Cardiac muscle cell (in vitro differentiated cells and primary cell): ENCODE measurements at places on chromosomes 11 and 22. TPM values are rescaled to one million over a fixed set of nuclear protein-coding genes. Genes with fewer than 3 reads are reported as not detected.

- H3K4me1 ChIP-seq = no peaks in the 10 kb centered on the region
- DNase-seq = peak; percentile 51
- H3K4me3 ChIP-seq = no peak overlapping the region
- H3K36me3 ChIP-seq = no peaks in the 10 kb centered on the region
- H3K27ac ChIP-seq = no peak overlapping the region
These were observed 381.3 kb upstream of the ANO5 start for GRCh38 chr11:21811572-21811971.

DNA sequence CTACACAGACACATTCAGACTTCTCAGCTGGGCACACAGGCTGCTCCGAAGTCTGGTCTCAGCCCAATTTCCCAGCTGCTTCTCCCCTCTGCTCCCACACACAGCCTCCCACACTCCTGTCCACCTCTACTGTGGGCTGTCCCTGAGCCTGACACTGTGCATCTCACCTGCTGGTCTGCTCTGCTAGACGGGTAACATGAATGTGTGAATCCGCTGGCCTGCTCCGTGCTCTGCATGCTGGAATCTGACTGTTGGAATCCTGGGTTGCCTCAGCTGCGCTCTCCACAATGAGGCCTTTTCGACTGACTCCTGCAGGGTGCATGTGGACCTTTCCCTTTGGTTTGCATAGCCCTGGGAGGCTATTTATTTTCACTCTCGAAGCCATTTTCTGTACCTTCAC is 489.5 kb upstream of the B3GAT1 start:
- no peaks in the 10 kb centered on the region for H3K27me3 ChIP-seq
- H3K36me3 ChIP-seq = no peaks in the 10 kb centered on the region
- H3K4me1 ChIP-seq = no peaks in the 10 kb centered on the region

GRCh38 chr11:87290304-87290922 is 252.7 kb downstream of the TMEM135 start:
- no peaks in the 10 kb centered on the region for H3K27me3 ChIP-seq
- DNase-seq = peak; percentile 79
- H3K27ac ChIP-seq = no peak overlapping the region
- peaks cover 5% of the 10 kb centered on the region for H3K4me1 ChIP-seq

Gene FBLN1
- total RNA-seq = 24.2 and 53.8 TPM in 2 replicates

GRCh38 chr22:38030311-38031133 is 26.7 kb upstream of the PICK1 start:
- no peaks in the 10 kb centered on the region for H3K36me3 ChIP-seq
- peaks cover 19% of the 10 kb centered on the region for H3K4me1 ChIP-seq
- DNase-seq = no peak

GRCh38 chr11:44530413-44531115 is 34.9 kb upstream of the CD82 start:
- no peaks in the 10 kb centered on the region for H3K4me1 ChIP-seq
- H3K27ac ChIP-seq = no peak overlapping the region
- H3K27me3 ChIP-seq = no peaks in the 10 kb centered on the region
- no peaks in the 10 kb centered on the region for H3K36me3 ChIP-seq
- no peak overlapping the region for H3K4me3 ChIP-seq

DNA sequence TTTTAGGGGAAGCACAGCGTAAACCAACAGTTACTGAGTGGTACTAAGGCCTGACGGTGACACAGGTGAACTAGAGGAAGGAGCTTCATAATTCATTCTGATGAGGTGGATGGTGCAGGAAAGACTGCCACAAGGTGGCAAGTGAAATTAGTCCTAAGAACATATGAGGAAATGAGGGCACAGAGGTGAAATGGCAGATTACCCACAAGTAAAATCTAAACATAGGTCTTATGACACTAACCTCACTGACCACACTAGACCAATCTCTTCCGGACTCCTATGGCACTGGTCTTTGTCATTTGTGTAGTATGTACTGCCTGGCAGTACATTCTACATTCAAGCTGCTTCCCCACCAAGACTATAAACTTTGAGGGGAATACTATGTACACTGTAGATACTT is 20.2 kb downstream of the GAB2 start:
- H3K36me3 ChIP-seq = no peaks in the 10 kb centered on the region
- no peak overlapping the region for H3K4me3 ChIP-seq
- H3K27me3 ChIP-seq = no peaks in the 10 kb centered on the region
- DNase-seq = no peak
- H3K4me1 ChIP-seq = no peaks in the 10 kb centered on the region
- H3K27ac ChIP-seq = no peak overlapping the region

GRCh38 chr11:112175599-112175952 is 264 bp downstream of the BCO2 start:
- no peaks in the 10 kb centered on the region for H3K36me3 ChIP-seq
- DNase-seq = no peak
- peak overlapping the region; percentile 93 for H3K27ac ChIP-seq
- peaks cover 32% of the 10 kb centered on the region for H3K4me1 ChIP-seq
- H3K27me3 ChIP-seq = no peaks in the 10 kb centered on the region

Gene PTPN5
- total RNA-seq = 1.3 and 1.6 TPM in 2 replicates

Gene PRODH
- 2.1 and 7.1 TPM in 2 replicates for total RNA-seq

Gene MS4A4A
- not detected in 2 replicates for total RNA-seq

DNA sequence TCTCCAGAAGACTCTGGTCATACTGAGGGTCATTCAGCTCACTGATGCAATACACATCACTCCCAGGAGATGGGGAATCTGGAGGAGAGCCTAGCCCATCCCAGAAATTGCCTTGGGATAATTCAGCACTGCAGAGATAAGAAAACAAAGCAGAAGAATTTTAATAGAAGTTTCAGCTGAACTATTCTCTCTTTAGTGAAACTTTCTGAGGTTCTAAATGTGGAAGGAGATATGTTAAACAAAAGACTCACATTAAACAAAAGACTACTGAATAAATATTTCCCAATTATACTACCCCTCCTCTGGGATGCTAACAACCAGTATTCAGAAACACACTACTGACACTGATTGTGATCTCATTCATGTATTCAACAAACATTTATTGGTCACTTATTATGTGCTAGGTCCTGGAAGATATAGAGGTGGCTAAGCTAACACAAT is 47.8 kb downstream of the C2CD3 start:
- peaks cover 7% of the 10 kb centered on the region for H3K4me1 ChIP-seq
- no peak overlapping the region for H3K27ac ChIP-seq
- no peak for DNase-seq
- H3K4me3 ChIP-seq = no peak overlapping the region
- H3K27me3 ChIP-seq = no peaks in the 10 kb centered on the region

DNA sequence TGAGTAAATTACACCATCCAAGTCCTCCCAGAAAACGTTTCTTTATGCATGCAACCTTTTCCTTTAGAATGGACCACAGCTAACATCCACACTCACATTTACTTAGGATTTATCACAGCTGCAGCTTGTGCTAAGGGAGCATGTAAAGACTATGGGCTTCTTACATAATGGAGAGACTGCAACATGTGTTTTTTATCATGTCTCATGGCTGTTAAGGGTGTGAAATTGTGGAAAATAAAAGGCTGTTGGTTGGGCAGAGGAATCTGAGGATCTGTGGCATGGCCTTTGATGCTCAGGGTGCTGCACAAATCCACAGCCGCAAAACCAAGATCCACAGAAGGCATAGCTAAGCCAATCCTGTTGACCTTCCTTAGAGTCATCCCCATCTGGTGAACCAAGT is 112.0 kb upstream of the MTNR1B start:
- peaks cover 4% of the 10 kb centered on the region for H3K27me3 ChIP-seq
- H3K36me3 ChIP-seq = no peaks in the 10 kb centered on the region
- no peak overlapping the region for H3K27ac ChIP-seq
- no peak overlapping the region for H3K4me3 ChIP-seq
- DNase-seq = no peak

DNA sequence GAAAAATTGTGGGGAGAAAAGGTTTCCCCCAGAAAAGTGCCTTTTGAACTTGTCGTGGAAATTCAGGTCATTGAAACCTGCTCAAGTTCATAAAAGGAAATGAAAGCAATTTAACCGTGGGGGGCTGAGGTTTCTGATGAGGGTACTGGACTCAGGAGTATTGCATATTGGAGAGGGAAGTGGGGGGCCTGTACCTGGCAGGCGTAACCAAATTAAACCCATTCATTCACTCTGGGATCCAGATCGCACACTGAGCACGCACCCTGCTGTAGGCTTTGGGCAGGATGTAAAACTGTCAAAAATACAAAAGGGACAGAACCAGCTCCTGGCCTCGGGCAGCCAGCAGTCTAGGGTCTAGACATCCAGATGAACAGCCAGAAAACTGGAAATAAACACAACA is 1517.4 kb downstream of the BRD1 start:
- H3K27ac ChIP-seq = no peak overlapping the region
- H3K4me3 ChIP-seq = no peak overlapping the region
- H3K4me1 ChIP-seq = no peaks in the 10 kb centered on the region
- H3K36me3 ChIP-seq = no peaks in the 10 kb centered on the region
- no peak for DNase-seq

- H3K36me3 ChIP-seq = no peaks in the 10 kb centered on the region
- H3K27me3 ChIP-seq = no peaks in the 10 kb centered on the region
- no peak for DNase-seq
These were observed 14.8 kb downstream of the TMPRSS13 start for GRCh38 chr11:117914398-117914761.

GRCh38 chr11:72639502-72640375 is 34.5 kb downstream of the PDE2A start:
- H3K36me3 ChIP-seq = no peaks in the 10 kb centered on the region
- no peak overlapping the region for H3K4me3 ChIP-seq
- no peaks in the 10 kb centered on the region for H3K4me1 ChIP-seq

- no peaks in the 10 kb centered on the region for H3K27me3 ChIP-seq
- H3K4me3 ChIP-seq = no peak overlapping the region
- peaks cover 5% of the 10 kb centered on the region for H3K4me1 ChIP-seq
- DNase-seq = no peak
- no peak overlapping the region for H3K27ac ChIP-seq
These were observed 37.2 kb upstream of the ADORA2A start for GRCh38 chr22:24390156-24390555.

Gene LARGE2
- 4.9 and 5.8 TPM in 2 replicates for total RNA-seq

- no peak for DNase-seq
- H3K4me3 ChIP-seq = no peak overlapping the region
- no peaks in the 10 kb centered on the region for H3K36me3 ChIP-seq
- no peaks in the 10 kb centered on the region for H3K27me3 ChIP-seq
These were observed 7.4 kb upstream of the EFCAB6 start for GRCh38 chr22:43819421-43819921.
